ENCODE measurements at places on chromosomes 5 and 9. TPM values are rescaled to one million over a fixed set of nuclear protein-coding genes. Genes with fewer than 3 reads are reported as not detected.

GRCh38 chr9:127521919-127522304, 70.6 kb downstream of the LRSAM1 start:
- peaks cover 43% of the 10 kb centered on the region for H3K36me3 ChIP-seq
- H3K27ac ChIP-seq: peak overlapping the region; percentile 72
- H3K4me3 ChIP-seq: no peak overlapping the region
- H3K4me1 ChIP-seq: peaks cover 10% of the 10 kb centered on the region
- H3K27me3 ChIP-seq: no peaks in the 10 kb centered on the region

- no peak overlapping the region for H3K4me3 ChIP-seq
- H3K27ac ChIP-seq: no peak overlapping the region
- no peaks in the 10 kb centered on the region for H3K36me3 ChIP-seq
- H3K4me1 ChIP-seq: no peaks in the 10 kb centered on the region
Measured at GRCh38 chr5:119626086-119626485, 3.3 kb upstream of the FAM170A start.

DNA sequence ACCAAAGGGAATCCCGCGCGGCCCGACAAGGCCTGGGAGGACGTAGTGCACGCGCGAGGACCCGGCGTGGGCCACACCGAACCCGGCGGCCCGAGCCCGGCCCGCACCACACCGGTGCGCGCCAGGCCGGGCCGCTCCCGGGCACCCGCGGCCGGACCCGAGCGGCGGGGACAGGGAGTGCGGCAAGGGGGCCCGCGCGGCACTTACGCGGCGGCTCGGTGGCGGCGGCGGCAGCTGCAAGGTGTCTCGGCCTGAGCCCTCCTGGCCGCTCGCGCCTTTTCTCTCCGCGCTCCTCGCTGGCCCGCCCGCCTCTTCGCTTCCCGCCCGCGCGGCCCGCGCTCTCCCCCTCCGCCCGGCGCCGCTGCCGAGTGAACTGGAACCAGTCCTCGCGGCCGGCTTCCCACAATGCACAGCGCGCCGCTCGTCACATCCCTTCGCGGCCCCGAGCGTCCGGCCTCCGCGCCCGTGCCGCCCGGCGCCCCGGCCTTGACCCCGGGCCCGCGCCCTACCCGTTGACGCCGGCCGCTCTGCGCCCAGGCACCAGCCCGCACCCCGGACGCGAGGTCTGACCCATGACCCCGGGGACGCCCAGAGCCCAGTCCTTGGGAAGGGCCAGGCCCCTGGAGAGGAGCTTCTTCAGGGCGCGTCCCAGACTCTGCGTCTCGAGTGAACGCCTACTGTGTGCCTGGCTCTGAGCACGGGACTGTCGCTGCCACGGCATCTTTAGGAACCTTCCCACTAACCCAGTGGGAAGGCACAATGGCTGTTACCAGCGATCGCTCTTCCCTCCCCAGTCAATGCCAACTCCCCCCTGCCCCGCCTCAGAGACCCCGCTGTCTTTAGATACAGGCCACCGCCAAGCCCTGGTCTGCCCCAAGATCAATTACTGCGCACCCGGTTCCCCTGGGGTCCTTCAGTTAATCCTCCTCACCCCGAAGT, at the start of gene MACROH2A1:
Gene MACROH2A1, minus strand, starts transcription at position 377 of the 939 bp plus-strand sequence. CDS start 10,138 bp downstream, outside the sequence.
- peak within 1 kb of the TSS; percentile 92 for H3K27ac ChIP-seq
- peaks cover 53% of the 10 kb centered on the region for H3K4me1 ChIP-seq
- peak within 1 kb of the TSS; percentile 95 for H3K4me3 ChIP-seq
- no peaks in the 10 kb centered on the region for H3K36me3 ChIP-seq

GRCh38 chr5:129419292-129419691, 40.8 kb upstream of the ADAMTS19 start:
- H3K4me1 ChIP-seq: peaks cover 5% of the 10 kb centered on the region
- no peak for DNase-seq
- H3K27me3 ChIP-seq: no peaks in the 10 kb centered on the region
- no peak overlapping the region for H3K27ac ChIP-seq
- H3K4me3 ChIP-seq: no peak overlapping the region
- peaks cover 3% of the 10 kb centered on the region for H3K36me3 ChIP-seq

Gene PDE6A
- not detected for total RNA-seq
